Right ventricle myocardium inferior (tissue), 1 donor: ENCODE measurements at places on chromosomes 3 and 15.

GRCh38 chr3:165938986-165939540 is 101.8 kb upstream of the BCHE start:
- no peak for DNase-seq

- DNase-seq, result no peak
Measured at GRCh38 chr3:185959609-185960521, 22.1 kb upstream of the TRA2B start.

GRCh38 chr3:42497009-42497731 is 5.3 kb upstream of the VIPR1 start:
- no peak for DNase-seq

- no peak for DNase-seq
Measured at GRCh38 chr3:15649858-15650257, 48.3 kb downstream of the BTD start.

GRCh38 chr3:169147238-169148008 is 516.1 kb downstream of the MECOM start:
- DNase-seq, result peak; percentile 72

DNA sequence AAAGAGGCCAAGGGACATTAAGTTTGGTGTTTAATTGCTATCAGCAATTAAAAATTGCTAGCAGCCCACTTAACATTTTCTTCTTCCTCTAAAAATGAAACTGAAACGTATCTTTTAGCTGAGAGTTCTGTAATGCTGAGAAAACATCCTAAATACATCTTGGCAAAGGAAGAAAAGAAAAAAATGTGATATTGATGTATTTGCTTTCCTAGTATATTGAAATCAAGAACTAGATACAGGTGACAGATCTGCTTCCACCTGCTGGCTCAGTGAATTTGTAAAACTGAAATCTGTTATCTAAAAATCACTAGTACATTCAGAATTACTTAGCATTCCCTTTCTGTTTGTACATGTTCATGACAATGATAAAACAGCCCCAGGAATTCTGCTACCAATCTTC is 283.2 kb downstream of the ZBTB20 start:
- no peak for DNase-seq

DNA sequence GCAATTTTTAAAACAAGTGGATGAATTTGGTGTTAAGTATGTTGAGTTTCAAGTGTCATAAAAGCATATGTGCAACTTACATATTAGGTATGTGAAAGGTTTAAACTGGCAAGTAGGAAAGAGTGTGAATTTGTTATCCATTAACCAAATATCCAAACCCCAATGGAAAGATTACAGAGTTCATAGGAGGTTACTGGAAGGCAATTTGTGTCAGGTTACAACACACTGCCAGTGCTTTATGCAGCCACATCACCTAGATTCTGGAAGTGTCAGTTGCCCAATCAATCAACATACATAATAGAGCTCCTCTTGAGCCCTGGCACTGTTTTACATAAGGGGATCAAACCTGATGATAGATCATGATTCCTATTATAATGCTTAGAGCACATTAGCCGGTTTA is 261.0 kb downstream of the ROBO1 start:
- DNase-seq, result no peak

DNA sequence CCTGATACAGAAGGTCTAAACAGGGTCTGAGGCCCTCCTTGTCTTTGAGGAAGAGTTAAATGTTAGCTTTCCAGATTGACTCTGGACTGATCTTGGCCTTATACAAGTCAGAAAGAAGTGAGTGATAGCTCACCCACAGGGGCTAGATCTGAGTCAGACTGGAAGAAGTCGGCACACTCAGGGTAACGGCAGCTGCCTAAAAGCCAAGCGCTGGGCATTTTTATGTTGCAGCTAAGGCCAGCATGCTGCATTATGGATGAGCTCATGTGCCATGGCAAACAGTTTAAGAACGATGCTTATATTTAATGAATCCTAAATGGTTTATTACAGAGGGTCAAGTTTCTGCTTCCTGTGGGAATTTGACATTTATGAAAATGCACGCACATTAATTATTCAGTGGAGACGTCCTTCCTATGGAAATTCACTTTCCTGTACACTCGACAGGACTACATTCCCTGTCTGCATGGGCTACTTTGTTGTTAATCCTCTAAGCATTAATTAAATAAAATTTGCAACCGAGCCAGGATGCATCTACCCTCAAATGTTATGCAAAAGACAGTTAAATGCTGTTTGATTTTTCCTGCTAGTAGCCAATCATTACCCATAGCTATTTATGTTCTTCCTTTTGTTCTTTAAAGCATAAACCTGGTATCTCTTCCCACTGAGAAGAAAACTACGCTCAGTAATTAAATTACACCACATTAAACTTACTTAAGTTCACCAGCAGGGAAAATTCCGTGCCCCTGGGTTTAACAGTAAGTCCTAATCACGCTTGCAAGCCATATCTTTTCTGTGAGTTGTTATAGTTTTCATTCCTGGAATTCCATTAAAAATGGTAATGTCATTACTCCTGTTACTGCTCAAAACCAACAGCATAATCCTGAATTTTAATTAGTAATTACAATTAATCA is 762.7 kb upstream of the CFAP20DC start:
- DNase-seq, result no peak

DNA sequence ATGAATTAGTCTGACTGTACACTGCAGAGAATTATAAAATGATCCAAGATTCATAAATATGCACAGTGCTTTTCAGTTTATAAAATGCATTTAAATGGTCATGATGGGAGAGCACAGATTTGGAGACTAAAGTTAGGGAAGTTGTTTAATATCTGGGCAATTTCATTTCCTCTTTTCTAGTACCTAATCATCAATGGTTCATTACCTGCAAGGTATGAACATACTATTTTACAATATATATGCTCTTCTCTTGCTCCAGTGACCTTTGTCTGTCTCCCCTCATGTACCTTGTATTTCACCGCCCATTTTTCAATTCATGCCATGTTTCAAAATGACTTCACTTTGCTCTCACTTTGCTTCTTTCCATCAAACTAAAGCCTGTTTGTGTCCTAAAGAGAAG is 114.5 kb downstream of the SUCNR1 start:
- no peak for DNase-seq

DNA sequence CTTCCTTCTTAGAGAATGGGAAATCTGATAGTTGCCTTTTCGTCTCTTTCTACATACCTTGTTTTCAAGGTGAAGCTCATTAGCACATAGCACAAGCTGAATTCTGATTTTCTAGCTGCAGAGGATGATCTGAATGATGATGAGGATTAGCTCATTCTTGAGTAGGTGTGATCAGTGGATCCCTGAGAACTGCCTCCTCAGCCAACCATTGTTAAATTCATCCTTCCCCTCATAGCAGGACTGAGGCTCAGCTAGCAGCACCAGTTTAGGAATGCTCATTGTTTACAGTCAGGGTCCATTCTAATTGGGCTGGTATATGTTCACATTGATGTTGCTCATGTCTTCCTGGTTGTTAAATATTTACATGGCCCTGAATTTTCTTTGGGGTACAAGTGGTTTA is 299.9 kb upstream of the MME start:
- DNase-seq, result no peak

DNA sequence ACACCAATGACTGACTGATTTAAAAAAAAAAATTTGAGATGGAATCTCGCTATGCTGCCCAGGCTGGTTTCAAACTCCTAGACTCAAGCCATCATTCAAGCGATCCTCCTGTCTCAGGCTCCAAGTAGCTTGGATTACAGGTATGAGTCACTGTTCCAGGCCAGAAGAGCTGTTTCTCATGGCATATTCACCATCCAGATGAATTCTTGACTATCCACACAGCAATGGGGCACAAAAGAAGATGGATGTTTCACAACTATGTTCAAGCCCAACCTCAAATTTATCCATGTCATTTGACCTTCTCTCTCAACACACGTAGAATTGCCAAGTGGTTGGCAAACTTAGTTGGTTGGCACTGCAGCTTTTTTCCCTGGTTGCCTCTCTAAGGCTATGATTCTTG is 40.6 kb downstream of the PRICKLE2 start:
- no peak for DNase-seq

GRCh38 chr3:120730576-120731542 is 11.5 kb downstream of the RABL3 start:
- DNase-seq, result no peak

- peak; percentile 49 for DNase-seq
Measured at GRCh38 chr3:126459763-126460127, 15.9 kb downstream of the ZXDC start.

DNA sequence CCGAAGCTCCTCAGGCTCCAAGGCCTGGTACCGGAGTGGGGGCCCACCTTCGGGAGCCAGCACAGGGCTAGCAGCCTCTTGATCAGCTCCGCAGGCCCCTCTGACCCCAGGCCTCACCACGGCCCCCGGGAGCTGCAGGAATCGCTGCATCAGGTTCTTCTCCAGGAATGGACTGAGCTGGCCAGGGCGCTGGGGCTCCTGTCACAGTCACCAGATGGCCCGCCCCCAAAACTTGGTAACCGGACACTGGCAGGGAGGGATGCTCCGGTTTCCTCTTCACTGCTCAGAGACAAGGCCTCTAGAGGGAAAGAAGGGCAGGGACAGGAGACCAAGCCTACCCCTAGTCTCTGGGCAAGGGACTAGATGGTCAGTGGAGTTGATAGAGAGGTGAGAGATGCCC is 9.9 kb downstream of the AP3B2 start:
- no peak for DNase-seq

- no peak for DNase-seq
Measured at GRCh38 chr3:120102232-120102631, 8.0 kb upstream of the GSK3B start.

DNA sequence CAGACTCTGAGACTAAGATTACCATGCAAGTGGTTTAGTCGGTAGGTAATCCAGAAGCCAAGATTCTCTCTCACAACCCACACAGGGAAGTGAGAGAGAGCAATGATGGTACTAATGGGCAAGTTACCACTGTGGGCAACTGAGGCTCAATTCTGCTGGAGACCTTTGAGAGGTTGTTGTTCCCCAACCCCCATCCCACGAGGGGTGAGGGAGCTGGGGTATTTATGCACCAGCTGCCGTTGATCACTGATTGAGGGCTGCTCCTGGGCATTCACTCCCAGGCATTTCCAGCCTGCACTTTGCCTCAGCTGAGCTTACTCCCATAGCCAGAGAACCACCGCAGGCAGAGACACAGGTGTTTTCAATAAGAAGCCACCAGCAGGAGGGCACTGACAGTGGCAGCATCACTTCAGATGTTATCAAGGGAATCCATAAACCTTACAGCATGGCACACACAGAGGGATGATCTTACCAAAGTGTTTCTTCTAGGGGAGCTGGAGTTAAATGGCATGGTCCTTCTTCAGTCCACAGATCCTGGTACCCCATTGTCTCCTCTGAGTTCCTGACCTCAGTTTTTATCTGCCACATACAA is 15.0 kb upstream of the CCDC174 start:
- DNase-seq, result no peak

- no peak for DNase-seq
Measured at GRCh38 chr3:94928921-94929320, 866.1 kb downstream of the NSUN3 start.

DNA sequence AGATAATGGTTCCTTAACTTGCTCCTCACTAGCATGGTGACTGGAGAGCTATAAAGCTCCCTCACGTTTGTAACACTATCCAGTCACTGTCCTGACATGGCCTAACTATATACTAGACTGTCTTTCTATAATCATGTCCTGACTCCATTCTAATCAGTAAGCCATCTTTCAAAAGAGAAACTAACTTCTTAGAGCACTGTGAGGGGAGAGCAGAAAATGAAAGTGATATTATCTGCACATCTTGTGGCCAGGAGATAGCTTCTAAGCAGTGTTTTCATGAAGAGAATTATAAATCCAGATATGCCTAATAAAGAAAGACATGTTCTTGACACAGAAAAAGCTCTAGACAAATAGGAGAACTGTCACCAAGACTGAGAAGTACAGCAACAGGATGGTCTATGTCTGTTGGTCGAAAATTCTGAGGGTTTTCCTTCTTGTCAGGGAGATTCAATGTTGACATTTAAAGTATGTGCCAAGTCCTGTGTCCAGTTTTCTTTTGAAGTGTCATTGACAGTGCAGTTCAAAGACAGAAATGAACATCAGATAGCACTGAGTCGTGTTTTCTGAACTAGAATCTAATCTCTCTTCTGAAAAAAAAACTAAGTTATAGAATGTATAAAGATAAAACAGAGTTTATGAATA is 230.6 kb upstream of the PEX5L start:
- DNase-seq, result no peak

GRCh38 chr15:23866832-23867231 is 179.7 kb upstream of the NDN start:
- no peak for DNase-seq

DNA sequence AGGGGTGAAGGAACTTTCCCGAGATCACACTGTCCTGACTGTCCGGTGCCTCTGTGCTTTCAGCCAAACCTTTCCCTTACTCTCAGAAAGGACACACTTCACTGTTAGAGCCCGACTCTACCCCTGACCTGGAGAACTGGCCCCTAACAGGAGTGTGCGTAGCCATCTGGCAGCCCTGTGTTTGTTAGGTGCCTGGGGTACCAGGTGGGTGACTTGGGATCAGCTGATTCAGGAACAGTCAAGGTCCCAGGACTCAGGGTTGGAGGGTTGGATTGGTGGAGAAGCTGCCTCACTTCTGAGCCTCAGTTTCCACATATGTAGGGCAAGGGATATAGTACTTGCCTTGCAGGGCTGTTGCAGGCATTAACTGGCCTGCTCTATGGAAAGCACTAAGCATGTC is 98.3 kb upstream of the SLC6A11 start:
- DNase-seq, result no peak

- DNase-seq, result peak; percentile 90
Measured at GRCh38 chr15:78007964-78008886, 69.3 kb downstream of the TBC1D2B start.

- no peak for DNase-seq
Measured at GRCh38 chr3:69231929-69232440, 109.6 kb upstream of the LMOD3 start.

DNA sequence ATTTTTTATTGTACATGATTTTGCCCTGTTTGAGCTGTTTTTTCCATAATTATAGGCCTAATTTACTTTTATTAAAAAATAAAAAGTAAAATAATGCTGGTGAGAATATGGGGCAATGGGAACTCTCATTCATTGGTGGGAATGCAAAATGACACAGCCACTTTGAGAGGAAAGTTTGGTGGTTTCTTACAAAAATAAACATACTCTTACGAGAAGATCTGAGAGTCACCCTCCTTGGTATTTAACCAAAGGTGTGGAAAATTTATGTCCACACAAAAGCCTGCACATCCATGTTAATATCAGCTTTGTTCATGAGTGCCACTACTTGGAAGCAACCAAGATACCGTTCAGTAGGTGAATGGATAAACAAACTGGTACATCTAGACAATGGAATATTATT is 9.8 kb downstream of the MUC13 start:
- DNase-seq, result no peak

- DNase-seq, result no peak
Measured at GRCh38 chr3:88003115-88003755, 55.6 kb downstream of the CGGBP1 start.
